Nucleus accumbens (tissue), 56 donors: ENCODE measurements at places on chromosomes 6 and 20.

DNA sequence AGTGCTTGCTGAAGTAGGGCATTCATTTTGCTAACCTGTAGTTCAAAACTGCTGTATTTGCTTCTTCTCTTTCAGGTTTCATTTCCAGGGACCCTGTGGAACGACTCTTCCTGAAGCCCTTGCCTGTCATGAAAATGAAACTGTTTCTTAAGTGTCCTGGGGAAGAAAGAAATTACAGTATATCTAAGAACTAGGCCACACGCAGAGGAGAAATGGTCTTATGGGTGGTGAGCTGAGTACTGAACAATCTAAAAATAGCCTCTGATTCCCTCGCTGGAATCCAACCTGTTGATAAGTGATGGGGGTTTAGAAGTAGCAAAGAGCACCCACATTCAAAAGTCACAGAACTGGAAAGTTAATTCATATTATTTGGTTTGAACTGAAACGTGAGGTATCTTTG lies 3.4 kb upstream of the NOL7 start:
- DNase-seq: no peak

GRCh38 chr6:139336488-139336887 lies 38.0 kb downstream of the CITED2 start:
- no peak for DNase-seq

DNA sequence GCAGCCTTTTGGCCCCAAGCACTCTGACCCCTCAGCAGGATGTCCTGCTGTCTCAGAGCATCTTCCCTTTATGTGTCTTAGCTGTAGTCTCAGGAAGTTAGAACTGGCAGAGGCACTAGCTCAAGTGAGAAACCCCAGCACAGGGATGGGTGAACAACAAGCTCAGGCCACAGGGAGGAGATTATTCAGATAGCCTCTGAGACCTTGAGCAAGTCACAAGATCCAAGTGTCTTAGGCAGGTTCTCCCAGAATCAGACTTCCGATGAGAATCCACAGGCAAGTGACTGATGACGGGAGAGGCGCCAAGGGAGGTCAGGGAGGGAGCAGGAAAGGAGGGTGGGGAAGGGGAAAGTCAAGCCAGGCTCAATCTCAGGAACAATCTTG lies 13.0 kb upstream of the SYNDIG1 start:
- no peak for DNase-seq

- DNase-seq: no peak
These were observed 14.3 kb upstream of the CDH22 start for GRCh38 chr20:46322641-46323040.

- no peak for DNase-seq
These were observed 41.2 kb downstream of the NR2E1 start for GRCh38 chr6:108207013-108207412.

GRCh38 chr6:114955363-114955762 lies 612.5 kb upstream of the HS3ST5 start:
- DNase-seq: no peak

GRCh38 chr6:45933855-45934254 lies 81.8 kb downstream of the CLIC5 start:
- DNase-seq: no peak

GRCh38 chr20:2930538-2930937 lies 57.3 kb downstream of the PTPRA start:
- DNase-seq: no peak

DNA sequence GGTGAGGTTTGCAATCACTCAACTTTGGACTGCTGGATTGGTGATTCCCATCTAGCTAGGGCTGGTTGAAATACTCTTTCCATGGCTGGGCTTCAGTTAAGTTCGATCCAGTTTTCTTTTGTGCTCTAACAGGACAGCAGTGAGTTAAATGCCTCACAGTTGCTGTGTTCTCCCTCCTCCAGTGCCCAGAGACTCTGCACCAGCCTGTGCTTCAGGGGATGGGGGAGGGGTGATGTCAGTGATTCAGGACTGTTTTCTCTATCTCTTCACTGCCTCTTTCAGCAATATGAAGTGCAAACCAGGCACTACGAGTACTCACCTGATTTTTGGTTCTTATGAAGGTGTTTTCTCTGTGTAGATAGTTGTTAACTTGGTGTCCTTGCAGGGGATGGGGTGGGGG lies 88.2 kb upstream of the FAM83B start:
- no peak for DNase-seq

GRCh38 chr20:54133434-54134427 lies 40.1 kb downstream of the CYP24A1 start:
- no peak for DNase-seq

DNA sequence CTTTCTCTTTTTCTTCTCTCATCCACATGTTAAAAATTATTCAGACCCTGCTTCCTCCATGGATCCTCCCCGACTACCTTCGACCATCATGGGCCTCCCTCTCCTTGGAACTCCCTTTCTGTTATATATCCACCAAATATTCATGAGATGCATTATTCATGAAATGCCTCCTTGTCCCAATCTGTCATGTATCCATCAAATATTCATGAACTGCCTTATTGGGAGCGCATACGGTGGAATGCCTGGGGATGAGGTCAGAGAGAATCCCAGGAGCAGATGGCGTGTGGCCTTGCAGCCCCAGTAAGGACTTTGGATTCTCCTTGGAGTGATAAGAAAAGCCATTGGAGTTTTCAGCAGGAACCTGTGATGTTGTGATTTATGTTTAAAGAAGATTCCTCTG lies 97.0 kb downstream of the NRN1 start:
- no peak for DNase-seq
